ENCODE measurements at places on chromosomes 3 and 15. TPM values are rescaled to one million over a fixed set of nuclear protein-coding genes. Genes with fewer than 3 reads are reported as not detected.

Gene LTF
- total RNA-seq: not detected

Gene SCN10A
- not detected for total RNA-seq

Gene EPB42
- total RNA-seq: not detected

DNA sequence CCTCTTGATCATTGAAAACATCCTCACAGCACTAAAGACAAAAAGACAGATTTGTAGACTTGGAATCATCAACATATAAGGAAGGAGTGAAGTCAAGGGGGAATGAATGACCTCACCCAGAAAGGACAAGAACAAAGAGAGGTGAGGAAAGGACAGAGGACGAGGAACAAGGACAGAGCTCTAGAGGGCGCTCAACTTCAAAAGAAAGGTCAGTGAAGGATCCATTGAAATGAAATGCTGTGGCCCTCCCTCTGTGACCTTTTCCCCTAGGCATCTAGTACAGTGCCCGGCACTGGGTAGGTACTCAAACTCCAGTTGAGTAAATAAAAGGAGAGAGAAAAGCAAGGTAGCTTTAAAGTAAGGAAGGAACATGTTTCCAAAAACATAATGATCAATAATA, 2.6 kb downstream of the ATP8B4 start:
- DNase-seq: peak; percentile 39

GRCh38 chr3:149020196-149020838, 29.0 kb downstream of the GYG1 start:
- DNase-seq: no peak

- DNase-seq: peak; percentile 18
These were observed 5.2 kb downstream of the NKTR start for GRCh38 chr3:42605546-42606173.

- DNase-seq: no peak
These were observed 6.5 kb downstream of the ZNF589 start for GRCh38 chr3:48247401-48247811.

DNA sequence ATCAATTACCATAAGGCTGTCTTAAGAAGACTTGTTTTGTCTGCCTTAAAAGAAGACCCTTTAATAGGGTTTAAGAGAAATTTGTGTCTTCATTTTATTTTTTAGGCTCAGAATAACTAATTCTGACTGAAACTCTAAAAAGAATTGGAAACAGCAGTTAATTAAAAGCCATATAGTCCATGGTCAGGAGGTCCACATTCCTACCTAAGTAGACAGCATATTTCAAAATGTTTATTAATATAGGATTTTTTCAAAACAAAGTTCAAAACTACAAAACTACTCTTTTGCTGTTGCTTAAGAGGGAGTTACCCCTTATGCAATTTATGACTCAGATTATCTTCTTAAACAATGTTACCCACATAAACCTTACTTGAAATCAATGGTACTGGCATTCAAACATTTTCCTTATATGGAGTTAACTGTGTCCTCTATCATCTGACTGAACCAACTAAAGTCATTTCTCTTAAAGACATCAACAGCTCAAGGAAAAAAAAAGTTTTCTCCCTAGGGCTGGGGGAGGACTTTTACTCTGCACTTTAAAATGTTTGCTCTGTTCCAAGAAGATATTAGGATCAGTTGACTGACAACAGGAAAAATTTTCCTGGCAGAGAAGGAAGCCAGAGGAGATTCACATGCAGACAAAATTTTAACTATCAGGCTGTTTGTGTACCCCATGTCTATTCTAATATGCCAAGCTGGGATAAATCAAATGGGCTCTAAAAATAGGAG, 56.8 kb upstream of the NANOGP8 start:
- DNase-seq: peak; percentile 95

- DNase-seq: peak; percentile 81
These were observed 19.5 kb downstream of the PPCDC start for GRCh38 chr15:75042730-75043508.

GRCh38 chr3:132593947-132594323, 3.1 kb upstream of the ACKR4 start:
- peak; percentile 64 for DNase-seq

Data from fibroblast of villous mesenchyme (primary cell).